ENCODE measurements at places on chromosomes 4 and X.

DNA sequence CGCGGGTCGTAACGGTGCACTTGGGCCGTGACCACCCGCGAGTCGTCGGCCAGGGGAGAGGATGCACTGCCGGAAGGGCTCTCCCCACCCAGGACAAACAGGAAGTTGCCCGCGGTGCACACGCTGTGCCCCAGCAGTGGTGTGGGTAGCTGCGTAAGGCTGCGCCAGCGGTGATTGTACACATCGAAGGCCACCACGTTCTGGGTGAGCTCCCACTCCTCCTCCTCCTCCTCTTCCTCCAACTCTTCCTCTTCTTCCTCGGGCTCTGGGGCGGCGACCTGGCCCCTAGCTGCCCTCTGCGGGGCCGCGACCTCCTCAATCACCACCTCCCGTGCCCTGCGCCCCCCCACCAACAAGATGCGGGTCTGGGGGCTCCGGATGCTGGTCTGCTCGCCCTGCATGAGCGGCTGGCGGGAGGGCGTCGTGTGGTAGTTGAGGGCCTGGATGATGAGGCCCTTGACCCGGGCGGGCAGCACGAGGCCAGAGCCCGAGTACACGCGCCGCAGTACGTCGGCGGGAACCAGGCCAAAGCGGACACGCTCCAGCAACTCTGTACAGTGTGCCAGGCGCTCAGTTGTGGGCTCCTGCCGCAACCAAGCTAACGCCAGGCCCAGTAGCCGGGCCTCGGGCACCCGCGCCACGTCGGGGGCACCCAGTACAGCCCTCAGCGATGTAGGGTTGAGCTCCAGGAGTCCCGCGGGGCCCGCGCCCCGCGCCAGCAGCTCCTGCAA, 1.4 kb downstream of the KLHL34 start:
- DNase-seq = no peak

DNA sequence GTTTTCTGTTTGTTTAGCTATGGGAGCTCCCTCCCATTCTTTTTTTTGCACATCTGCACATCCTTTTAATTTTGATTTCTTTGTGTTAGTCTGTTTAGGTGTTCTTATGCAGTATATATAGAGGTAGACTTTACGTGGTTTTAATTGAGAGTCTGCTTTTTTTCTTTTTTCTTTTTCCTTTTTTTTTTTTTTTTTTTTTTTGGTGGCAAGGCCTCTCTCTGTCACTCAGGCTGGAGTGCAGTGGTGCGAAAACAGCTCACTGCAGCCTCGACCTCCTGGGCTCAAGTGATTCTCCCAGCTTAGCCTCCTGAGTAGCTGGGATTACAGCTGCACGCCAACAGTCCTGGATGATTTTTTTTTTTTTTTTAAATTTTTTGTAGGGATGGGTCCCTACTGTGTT, 68.2 kb downstream of the FAM193A start:
- no peak for DNase-seq

GRCh38 chr4:100894339-100894870, 376.6 kb upstream of the EMCN start:
- no peak for DNase-seq

GRCh38 chr4:53716011-53716410, 124.7 kb upstream of the LNX1 start:
- no peak for DNase-seq

DNA sequence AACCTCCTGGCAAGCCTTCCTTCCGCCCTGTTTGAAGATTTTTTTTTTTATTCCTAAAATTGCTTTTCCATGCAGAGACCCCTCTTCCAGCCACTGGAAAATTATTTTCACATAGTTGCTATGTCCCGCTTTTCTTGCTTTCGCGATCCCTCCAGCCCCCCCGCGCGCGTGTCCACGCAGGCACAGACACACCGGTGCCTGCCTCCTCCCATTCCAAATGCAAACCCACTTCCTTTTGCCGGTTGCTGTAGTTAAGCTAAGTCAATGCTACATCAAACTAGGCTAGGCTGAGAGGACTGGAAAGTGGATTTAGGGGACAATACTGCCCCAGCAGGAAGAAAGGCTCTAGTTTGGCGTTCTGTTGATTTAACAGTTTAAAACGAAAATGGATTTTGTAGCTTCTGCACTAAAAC, 111.0 kb downstream of the DHX15 start:
- DNase-seq = peak; percentile 19
